ENCODE measurements at places on chromosomes 1 and 21. TPM values are rescaled to one million over a fixed set of nuclear protein-coding genes. Genes with fewer than 3 reads are reported as not detected.

The LCE2C gene
- not detected for total RNA-seq

The SH2D2A gene
- total RNA-seq, result not detected

The RNU1-3 gene
- under 0.01 TPM for total RNA-seq

The VWA5B1 gene
- total RNA-seq, result not detected

The CLEC20A gene
- total RNA-seq, result not detected

The SPRR1A gene
- not detected for total RNA-seq

The CTH gene
- total RNA-seq, result 9.0 TPM

The CFAP298 gene
- total RNA-seq, result 15.2 TPM

The TIPRL gene
- 33.0 TPM for total RNA-seq

The SYPL2 gene
- total RNA-seq, result 1.4 TPM

The BCAR3 gene
- 25.3 TPM for total RNA-seq

The PIK3R3 gene
- total RNA-seq, result 2.0 TPM

The FCRL1 gene
- not detected for total RNA-seq

The NBPF4 gene
- total RNA-seq, result not detected

The AADACL4 gene
- total RNA-seq, result not detected

The ORC1 gene
- total RNA-seq, result 0.35 TPM

The ELAVL4 gene
- not detected for total RNA-seq

The THEMIS2 gene
- total RNA-seq, result 3.2 TPM

The GCSAML gene
- not detected for total RNA-seq

The PCP4L1 gene
- not detected for total RNA-seq

The HES5 gene
- total RNA-seq, result not detected

The AMY2B gene
- 4.6 TPM for total RNA-seq

The ATP8B2 gene
- total RNA-seq, result 77.0 TPM

The SPRR2A gene
- not detected for total RNA-seq

The SPRR1B gene
- not detected for total RNA-seq

The RGS18 gene
- total RNA-seq, result not detected

The CBR3 gene
- 7.4 TPM for total RNA-seq

The OR10Z1 gene
- not detected for total RNA-seq

The LAD1 gene
- total RNA-seq, result 8.6 TPM

The SPATA46 gene
- not detected for total RNA-seq

The SLC30A2 gene
- not detected for total RNA-seq

The OR2L3 gene
- not detected for total RNA-seq

The LRRC41 gene
- total RNA-seq, result 95.2 TPM

Measured in pericardium fibroblast (primary cell).